ENCODE measurements at places on chromosomes 12 and 14.

DNA sequence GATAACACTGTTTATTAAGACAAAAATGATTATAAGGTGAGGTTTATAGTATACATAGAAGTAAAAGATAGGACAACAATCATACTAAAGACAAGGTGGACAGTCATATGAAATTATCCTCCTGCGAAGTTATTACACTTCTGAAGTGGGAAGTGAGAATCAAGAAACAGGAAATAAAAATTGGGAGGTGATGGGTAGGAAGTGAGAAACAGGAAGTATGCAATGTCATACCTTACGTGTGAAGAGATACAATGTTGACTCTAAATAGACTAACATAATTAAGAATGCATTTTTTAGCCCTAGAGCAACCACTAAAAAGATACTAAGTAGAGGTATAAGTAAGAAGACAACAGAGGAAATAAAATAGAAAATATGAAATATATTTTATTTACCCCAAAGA lies 43.7 kb downstream of the GRIN2B start:
- ATAC-seq, result no peak

GRCh38 chr12:2265461-2266167 lies 212.8 kb downstream of the CACNA1C start:
- no peak for ATAC-seq

GRCh38 chr12:108789546-108789945 lies 58.2 kb upstream of the CORO1C start:
- ATAC-seq, result no peak

DNA sequence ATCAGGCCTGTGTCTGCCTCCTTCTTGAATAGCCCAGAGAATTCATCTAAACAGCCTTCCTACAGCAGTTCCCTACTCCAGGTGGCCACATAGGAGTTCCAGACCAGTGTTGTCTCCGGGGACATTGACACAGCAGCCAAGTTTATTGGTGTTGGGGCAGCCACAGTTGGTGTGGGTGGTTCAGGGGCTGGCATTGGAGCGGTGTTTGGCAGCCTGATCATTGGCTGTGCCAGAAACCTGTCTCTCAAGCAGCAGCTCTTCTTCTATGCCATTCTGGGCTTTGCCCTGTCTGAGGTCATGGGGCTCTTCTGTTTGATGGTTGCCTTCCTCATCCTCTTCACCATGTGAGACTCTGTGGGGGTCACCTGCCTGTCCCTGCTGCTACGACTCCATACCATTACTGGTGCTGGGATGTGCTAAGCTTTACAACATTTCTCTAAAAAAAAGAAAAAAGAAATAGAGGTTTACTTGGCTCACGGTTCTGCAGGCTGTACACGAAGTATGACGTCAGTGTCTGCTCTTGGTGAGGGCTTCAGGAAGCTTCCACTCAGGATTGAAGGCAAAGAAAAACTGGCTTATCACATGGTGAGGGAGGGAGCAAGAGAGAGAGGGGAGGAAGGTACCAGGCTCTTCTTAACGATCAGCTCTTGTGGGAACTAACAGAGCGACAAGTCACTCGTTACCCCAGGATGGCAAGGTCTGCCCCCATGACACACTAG lies 57.5 kb downstream of the CHST11 start:
- no peak for ATAC-seq

- no peak for ATAC-seq
These were observed 1.9 kb upstream of the KDM2B start for GRCh38 chr12:121582583-121583333.

- ATAC-seq, result no peak
These were observed 3.8 kb upstream of the MYH6 start for GRCh38 chr14:23411563-23412525.

DNA sequence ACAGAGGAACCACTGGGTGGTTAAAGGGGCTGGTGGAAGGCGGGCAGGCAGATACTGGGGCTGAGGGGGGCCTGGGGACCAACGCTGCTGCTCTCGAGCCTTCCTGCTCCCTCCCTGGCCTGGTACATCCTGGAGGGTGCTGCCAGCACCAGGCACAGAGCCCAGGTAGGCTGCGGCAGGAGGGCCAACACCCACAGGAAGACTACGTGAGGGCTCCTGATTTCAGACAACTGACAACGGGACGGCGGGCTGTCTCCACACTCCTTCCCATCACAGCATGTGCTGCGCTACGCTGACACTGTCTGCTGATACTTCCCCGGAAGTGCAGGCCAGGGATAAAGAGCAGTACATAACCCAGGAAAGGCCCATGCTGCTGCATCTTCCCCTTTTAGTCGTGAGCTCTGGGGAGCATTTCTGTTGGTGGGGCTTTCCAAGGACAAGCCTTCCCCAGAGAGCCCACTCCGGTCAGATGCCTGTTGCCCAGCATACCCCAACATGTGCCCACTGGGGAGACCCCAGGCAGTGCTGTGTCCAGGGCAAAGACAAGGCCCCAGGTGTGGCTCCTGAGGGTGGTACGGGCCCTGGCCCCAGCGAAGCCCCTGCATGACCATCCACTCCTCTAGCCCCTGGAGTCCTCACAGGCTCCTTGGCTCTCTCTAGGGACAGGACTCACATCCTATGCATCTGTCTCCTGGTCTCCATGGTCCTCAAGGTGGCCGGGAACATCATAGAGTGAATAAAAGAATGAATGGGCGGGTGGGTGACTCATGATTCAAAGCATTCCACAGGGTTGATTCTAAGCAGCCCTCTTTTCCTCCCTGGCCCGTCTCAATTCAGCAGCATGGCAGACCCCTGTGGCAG lies 38.0 kb downstream of the CHGA start:
- no peak for ATAC-seq

DNA sequence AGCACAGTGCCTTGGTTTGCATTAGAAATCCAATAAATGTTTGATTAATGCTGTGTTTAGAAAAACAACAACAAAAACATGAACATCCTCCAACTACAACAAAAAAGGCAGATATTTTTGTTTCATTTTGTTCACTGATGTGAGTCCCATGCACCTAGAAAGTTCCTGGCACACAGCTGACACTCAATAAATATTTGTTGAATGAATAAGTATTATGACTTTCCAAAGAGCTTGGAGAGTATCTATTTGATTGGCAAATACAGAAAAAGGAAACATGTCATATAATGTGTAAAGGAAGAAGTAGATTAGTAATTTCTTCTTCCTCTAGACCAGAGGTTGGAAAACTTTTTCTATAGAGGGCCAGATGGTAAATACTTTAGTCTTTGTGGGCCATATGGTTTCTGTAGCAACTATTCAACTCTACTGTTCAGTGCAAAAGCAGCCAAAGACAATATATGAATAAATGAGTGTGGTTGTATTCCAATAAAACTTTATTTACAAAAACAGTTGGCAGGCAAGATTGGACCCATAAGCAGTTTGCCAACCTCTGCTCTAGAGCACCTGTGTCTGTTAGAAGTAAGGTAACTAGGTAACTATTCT lies 312.3 kb upstream of the DIO2 start:
- no peak for ATAC-seq

DNA sequence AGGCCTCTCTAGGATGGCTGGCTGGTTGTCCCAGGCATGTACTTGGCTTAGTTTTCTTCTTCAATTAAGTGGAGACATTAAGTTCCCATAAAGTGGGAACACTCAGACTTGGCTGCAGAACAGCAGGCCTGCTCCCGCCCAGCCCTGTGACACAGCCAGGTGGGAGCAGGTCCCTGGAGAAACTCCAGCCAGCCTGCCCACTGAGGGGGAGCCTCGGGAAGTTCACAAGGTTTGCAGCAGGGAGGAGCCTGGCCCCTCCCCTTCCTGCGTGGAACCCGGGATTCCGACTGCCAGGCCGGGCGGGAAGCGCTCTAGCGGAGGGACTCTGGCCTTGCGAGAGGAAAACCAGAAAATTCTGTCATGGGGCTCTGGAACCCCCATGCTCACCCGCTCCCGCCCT lies 98.3 kb upstream of the EVL start:
- no peak for ATAC-seq

DNA sequence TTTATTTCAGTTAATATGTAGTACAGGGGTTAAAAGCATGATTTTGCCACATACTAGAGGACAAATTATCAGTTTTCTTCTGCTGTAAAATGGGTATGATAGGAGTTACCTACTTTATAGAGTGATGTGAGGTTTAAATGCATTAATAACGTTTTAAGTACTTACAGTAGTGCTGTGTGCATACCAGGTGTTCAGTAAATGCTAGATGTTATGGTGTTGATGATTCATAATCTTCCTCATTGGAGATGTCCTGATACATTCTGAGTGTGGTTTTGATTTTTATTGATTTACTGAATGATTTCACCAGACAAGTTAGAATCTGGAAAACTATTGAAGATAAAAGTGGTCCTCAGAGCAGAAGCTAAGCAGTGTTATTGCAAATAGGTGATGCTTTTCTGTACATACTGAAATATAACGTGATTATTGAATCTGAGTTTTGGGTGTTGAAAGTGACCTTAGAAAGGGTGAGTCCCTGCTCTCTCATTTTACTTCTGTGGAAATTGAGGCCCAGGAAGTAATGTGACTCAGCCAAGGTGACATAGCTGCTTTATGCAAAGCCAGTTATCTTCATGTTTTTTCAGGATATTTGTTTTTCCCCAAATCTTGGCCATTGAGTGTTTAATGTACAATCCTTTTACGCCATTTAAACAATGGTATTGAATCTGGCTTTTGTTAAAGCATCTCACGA lies 54.7 kb downstream of the VRK1 start:
- no peak for ATAC-seq

GRCh38 chr12:34186492-34186891 lies 164.2 kb downstream of the ALG10 start:
- ATAC-seq, result no peak

DNA sequence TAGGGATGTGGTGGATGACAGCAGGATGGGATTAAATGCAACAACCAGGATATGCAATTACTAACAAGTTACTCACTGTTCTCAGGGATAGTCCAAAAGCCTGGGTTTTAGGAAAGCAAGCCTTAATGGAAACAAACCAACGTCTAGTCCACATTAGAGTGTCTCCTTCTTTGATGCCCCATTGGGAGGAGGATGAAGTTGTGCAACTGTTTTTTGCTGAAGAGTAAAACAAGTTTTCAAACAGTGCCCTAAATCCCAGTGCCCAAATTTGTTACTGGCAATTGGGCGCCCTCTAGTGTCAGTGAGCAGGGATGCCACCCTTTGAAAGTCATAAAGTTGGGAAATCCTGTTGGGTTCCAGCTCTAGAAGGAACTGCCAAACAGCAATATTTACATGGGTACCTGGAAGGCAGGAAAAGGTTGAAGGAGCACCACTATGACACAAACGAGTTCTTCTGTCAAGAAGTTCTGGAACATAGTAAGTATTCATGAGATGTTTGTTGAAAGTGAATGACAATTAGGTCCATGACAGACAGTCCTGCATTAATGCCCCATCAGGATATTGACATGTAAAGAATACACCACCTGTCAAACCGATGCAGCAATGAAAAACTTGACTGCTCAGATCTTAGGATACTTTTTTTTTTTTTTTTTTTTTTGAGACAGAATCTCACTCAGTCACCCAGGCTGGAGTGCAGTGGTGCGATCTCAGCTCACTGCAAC lies 11.1 kb upstream of the DPF3 start:
- ATAC-seq, result peak; percentile 71

- ATAC-seq, result peak; percentile 97
These were observed 69.1 kb downstream of the VCPKMT start for GRCh38 chr14:50047274-50047676.

- ATAC-seq, result no peak
These were observed 158.4 kb downstream of the C12orf50 start for GRCh38 chr12:87870493-87871460.

DNA sequence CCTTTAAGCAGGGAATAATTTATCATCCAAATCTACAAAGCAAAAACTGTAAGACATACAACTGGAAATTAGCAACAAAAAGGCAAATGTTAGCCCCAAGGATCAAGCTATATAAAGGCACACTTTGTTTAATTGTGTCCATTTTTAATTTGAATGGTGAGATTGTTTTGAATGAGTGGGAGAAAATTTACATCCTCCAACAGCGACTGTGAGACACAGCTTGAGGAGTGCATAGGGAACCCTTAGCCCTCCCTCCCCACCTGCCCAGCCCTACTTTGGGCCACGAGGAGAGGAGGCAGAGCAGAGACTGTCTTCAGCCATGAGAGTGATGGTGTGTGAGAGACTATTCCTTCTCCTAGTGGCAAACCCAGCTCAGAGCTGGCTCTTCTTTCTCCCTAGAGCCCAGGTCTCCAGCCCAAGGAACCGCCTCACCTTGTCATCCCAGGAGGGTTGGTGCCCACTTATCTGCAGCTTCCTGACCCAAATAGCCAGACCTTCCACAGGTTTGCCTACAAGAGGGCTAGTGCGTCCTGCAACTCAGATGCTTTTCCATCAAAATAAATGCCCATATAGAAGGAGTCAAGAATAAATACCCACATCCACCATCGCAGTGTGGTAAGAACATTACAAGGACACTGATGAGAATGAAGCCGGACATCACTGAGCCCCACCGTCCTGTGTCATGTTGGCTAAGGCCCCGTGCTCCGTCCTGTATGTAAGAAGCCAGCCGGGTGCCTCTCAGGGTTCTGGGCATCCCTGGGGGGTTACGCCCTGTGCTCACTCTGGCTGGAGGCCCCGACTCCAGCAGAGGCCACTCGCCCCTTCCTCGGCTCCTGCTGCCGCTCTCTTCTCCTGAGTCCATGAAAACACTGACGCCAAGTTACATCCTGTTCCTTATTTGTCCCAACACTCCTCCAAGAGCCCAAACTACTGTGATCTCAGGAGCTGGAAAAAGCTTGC lies 36.4 kb upstream of the C14orf180 start:
- ATAC-seq, result no peak

DNA sequence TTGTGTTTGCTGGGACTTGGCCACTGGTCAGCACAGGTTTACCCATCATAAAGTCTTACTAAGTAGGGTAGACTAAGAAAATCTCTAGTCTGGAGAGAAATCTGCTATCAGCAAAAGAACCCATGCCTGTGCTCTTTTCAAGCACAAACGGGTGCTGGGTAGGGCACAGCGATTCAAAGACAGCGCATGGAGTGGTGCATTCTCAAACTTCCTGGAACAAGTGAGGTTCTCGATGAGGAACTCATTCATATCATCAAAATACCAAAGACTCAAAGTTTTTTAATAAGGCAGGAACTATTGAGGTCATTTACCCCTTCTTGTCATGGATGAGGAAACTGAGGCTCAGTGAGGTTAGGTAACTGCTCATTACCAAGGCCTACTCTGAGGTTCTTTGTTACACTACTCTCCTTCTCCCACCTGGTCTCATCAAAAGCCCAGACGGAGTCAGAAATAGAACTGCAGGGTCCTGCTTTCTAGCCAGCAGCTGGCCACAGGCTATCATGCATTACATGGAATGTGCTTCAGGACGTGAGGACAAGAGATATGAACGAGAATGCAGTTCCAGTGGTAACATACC lies 390.3 kb downstream of the ZFP36L1 start:
- peak; percentile 37 for ATAC-seq

DNA sequence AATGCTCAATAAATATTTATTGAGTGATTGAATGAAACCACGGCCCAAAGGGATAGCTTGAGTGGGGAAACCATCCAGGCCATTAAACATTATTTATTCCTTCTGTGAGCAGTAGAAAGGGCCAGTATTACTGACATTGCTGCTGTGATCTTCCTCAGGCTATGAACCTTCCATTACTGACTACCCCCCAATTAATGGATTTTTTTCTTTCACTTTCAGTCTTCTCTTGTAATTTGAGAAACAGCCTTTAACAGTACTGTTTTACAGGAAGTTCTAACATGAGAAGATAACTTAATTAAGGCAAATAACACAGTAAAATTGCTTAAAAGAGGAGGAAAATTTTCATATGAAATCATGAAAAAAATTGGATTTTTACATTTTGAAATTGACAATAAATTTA lies 629.5 kb downstream of the TRHDE start:
- no peak for ATAC-seq

- no peak for ATAC-seq
These were observed 17.8 kb downstream of the ZBTB42 start for GRCh38 chr14:104818714-104819161.

All from stimulated activated memory B cell treated with anti-CD40 and anti-IgM and Interleukin-4, amounts not matched to agents 10 μg/mL and 1 μg/mL and 100 μg/mL, for 72 hours (primary cell).